ENCODE measurements at places on chromosomes 6 and 20.

GRCh38 chr6:34615574-34616226 lies 59.6 kb upstream of the SPDEF start:
- no peak for DNase-seq

- DNase-seq = no peak
Measured at GRCh38 chr20:32858189-32858588, 534 bp upstream of the EFCAB8 start.

DNA sequence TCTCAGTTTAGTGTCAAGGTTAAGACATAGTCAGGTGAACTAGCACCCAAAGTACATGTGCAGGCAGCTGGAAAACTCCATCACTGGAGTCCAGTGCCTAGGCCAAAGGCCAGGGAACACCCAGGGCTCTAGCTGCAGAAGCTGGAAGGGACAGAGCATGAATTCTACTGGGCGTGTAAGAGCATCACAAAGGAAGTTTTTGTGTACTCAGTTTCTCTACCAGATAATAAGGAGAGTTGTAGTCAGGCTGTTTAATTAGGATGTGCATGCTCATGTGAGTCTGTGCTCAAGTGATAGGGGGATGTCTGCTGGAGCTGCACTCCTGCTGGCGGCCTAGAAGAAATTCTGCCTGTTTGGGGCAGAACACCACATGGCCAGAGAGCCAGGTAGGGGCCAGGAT lies 8.1 kb downstream of the L3MBTL1 start:
- no peak for DNase-seq

- peak; percentile 96 for DNase-seq
Measured at GRCh38 chr6:52566853-52567279, 10.0 kb downstream of the TRAM2 start.

GRCh38 chr6:128479991-128480390 lies 40.4 kb downstream of the PTPRK start:
- no peak for DNase-seq

- no peak for DNase-seq
Measured at GRCh38 chr6:161435748-161436070, 161.8 kb upstream of the AGPAT4 start.

- DNase-seq = peak; percentile 8
Measured at GRCh38 chr6:29887330-29887818, 55.0 kb upstream of the HLA-A start.

DNA sequence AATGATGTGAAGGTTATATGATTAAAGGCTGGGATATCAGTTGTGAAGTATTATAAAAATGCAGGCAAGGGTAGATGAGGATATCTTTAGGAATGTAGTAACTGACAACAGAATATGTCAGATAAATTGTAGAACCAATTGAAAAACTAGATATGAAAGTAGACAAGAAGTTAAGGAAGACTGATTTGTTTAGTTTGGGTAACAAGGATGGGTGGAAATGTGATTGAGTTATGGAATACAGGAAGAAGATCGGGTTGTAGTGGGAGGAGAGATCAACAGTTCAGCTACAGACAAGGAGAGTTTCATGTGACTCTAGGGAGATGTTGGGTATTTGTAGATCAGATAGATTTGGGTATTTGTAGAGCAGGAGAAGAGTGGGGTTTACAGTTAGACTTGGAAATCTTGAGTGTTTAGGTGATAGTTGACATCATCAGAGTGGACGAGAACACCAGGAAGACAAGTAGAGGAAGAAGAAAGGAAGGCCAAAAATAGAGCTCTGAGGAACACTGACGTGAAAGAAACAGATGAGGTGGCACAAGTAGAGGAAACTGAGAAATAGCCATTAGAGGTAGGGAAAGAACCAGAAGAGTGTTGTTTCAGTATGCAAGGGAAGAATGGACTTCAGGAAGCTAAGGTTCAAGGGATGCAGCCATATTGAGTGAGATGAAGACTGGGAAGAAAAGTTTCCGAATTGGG lies 12.1 kb upstream of the TSPYL1 start:
- DNase-seq = no peak

DNA sequence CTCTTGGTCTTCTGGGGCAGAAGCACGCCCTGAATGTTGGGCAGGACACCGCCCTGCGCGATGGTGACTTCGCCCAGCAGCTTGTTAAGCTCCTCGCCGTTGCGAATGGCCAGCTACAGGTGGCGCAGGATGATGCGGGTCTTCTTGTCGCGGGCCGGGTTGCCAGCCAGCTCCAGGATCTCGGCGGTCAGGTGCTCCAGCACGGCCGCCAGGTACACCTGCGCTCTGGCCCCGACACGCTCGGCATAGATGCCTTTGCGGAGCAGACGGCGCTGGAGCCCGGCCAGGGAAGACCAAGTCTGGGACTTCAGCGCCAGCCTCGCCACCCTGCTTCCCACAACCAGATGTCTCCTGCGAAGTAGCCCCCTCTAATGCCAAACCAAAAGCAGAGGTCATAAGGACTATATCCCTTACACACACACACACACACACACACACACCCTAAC lies 8.0 kb upstream of the SLC17A3 start:
- DNase-seq = no peak

- DNase-seq = no peak
Measured at GRCh38 chr20:44714102-44714700, 968 bp upstream of the CCN5 start.

- DNase-seq = peak; percentile 58
Measured at GRCh38 chr6:7761051-7761450, 35.2 kb downstream of the BMP6 start.
